ENCODE measurements at places on chromosomes 1 and 21. TPM values are rescaled to one million over a fixed set of nuclear protein-coding genes. Genes with fewer than 3 reads are reported as not detected.

The FAM78B gene
- 1.4 TPM for total RNA-seq

The AADACL3 gene
- not detected for total RNA-seq

The NECTIN4 gene
- total RNA-seq: 12.8 TPM

The CELA3B gene
- total RNA-seq: not detected

Measured in kidney (tissue), 22 donors.